ENCODE measurements at places on chromosomes 12 and 14.
A peak's percentile ranks its signal among the peaks of the same experiment; 100 is the strongest.

DNA sequence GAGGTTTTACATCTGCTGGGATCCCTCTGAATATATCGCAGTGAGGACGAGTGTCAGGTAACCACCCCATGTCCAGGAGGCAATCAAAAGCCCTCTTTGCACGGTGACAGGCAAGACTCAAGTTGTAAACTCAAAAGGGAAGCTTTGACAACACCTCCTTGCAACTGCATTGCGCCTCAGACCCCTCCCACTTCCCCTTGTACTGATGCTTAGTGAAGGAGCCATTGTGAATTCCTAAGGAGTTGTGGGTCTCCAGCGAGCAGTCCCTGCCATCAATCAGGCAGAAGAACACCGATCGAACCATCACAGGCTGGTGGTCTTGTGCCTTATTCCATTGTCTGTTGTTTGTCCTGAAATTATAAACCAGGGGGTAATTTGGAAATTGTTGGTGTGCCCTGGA lies 112.6 kb downstream of the CCDC60 start:
- no peak for DNase-seq

DNA sequence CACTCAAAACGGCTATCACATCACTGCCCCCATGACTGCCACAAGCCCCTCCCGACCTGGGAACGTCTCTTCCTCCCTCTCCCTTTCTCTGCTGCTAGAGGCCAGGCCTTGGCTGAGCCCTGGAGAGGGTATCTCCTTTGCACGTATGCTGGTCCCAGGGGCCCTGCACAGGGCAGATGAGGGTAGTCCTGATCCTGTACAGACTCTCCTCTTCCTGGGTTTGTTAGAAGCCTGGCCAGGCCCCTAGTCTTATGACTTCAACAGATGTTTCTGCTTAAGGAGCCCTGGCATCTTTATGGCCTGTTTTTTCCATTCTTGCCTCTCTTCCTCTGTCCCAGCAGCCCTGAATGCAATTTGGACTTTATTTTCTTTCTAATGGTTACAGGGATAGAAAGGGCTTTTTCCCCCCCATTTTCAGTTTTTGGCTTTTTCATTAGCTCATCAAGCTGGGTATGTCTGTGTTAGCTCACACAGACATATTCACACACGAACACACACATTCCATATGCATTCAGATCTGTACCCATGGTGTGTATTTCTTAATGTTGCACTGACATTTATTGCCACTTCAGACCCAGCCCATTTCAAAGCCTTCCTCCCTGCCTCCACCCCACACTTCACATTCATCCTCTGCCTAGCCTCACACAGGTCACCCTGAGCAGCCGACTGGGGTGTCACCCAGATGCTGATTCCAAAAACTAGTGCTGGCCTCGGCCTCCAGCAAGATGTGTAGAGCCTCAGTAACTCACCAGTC lies 203.2 kb downstream of the ZFP36L1 start:
- DNase-seq = no peak

DNA sequence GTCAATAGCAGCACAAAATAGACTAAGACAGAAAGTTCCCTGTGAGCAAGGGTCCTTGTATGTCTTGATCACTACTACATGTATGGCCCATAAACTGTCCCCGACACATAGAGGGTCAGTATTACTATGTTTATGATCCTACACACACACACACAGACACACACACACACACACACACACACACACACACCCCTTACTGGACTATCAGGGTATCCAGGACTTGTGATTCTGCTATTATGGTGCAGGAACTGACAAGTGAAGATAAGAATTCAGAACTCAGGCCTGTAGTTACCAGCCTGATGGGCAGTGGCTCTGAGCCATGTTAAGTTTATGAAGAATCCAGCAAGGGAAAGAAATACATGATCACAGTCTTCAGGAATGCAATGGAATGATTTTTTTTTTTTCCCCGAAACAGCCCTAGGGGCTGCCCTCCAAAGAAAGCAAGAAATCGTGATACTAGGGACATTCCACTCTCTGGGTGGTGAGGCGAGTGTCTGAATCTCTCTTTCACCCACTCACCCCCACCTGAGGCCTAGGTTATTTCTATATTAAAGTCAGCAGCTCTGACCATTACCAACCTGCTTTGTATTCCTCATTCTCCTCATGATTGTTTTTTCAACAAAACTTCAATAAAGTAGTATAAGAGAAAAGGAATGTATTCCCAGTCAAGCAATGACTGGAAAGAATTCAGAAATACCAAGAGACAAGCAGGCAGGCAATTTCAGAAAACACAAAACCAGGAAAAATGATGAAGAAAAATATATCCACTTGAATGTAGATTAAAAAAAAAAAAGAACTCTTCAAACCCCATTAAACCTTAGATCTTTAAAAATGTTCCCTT lies 105.8 kb downstream of the AVPR1A start:
- no peak for DNase-seq

DNA sequence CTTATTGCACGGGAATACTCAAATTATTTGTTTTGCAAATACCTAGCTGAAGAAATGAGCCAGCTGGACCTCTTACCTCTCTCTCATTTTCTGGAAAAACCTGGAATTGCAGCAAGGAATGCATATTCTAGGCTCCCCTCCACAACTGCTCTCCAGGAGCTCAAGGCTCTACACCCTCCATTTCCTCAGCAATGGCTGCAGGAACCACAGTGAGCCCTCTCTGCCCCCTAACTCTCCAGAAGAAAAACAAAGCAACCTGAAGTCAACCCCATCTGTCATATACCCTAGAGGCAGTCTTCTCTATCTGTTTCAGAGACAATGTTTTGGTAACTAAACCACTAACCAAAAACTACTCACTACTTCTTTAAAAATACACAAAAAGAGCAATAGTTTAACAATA lies 221.6 kb downstream of the SLC25A21 start:
- no peak for DNase-seq

- DNase-seq = no peak
Measured at GRCh38 chr14:36226164-36226563, 49.6 kb upstream of the PTCSC3 start.

GRCh38 chr12:71748081-71748850 lies 6.4 kb upstream of the RAB21 start:
- no peak for DNase-seq

DNA sequence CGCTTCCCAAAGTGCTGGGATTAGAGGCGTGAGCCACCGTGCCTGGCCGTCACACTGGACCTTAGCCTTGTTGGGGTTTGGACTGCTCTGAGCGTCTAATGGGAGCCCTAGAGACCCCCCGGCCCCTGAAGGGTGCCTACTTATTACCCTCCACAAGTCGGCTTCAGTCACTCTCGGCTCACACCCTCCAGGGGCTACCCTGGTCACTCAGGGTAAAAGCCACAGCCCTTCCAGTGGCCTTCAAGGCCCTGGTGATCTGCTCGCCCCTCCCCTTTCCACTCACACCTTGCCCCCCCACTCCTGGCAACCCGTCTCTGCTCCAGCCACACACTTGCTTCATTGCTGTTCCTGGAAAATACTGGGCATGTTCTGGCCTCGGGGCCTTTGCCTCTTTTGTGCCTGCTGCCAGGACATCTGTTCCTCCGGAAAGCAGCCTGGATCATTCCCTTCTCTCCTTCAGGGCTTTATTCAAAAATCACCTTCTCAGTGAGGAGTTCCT lies 3.6 kb upstream of the MORN3 start:
- no peak for DNase-seq

- no peak for DNase-seq
Measured at GRCh38 chr12:111238075-111238734, 130.7 kb downstream of the PHETA1 start.

GRCh38 chr12:68240079-68240478 lies 13.3 kb downstream of the IL22 start:
- no peak for DNase-seq

DNA sequence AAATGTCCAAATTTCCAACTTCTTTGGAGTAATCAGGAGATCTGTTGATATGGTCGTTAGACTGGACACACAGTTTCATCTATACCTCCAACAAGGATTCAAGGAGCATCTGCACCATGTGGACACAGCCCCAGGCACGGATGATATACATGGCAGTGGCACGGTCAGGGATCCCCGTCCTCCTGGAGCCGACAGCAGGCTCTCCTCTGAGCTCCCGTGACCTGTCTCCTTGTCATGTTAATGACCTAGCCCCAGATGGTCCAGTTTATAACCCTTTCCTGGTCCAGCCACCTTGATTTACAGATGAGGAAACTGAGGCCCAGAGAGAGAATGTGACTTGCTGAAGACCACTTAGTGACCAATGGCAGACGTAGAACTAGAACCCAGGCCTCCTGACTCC lies 16.5 kb upstream of the SERPINA4 start:
- DNase-seq = no peak

DNA sequence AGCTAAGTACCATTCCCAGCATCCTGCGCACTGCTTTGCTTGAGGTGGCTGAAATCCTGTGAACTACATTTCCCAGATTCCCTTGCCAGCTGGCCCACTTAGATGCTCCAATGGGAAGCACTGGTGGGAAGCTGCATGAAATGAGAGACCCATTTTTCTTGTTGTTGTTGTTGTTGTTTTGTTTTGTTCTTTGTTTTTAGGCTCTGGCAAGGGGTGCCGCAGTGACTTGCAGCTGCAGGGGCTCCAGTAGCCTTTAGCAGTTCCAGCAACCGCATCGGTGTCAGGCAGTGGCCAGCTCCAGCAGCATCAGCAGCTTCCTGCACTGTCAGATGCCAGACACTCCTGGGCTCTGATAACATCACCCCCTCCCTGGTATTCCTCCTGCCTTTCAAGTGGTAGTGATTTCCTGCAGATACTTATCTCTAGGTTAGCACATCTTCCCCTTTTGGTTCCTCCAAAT lies 8.8 kb upstream of the EGLN3 start:
- DNase-seq = peak; percentile 77

DNA sequence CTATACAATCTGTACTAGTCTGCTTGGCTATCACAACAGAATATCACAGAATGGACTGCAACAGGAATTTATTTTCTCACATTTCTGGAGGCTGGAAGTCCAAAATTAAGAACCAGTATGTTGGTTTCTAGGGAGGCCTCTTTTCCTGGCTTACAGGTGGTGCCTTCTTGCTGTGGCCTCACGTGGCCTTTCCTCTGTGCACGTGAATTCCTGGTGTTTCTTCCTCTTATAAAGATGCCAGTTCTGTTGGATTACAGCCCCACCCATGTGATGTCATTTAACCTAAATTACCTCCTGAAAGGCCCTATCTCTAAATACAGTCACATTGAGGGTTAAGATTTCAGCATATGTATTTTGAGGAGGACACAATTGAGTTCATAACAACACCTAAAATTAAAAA lies 32.1 kb upstream of the C2CD5 start:
- no peak for DNase-seq

- no peak for DNase-seq
Measured at GRCh38 chr14:104785708-104786080, 9.9 kb downstream of the AKT1 start.

- DNase-seq = no peak
Measured at GRCh38 chr12:28172434-28173030, 17.7 kb upstream of the CCDC91 start.

DNA sequence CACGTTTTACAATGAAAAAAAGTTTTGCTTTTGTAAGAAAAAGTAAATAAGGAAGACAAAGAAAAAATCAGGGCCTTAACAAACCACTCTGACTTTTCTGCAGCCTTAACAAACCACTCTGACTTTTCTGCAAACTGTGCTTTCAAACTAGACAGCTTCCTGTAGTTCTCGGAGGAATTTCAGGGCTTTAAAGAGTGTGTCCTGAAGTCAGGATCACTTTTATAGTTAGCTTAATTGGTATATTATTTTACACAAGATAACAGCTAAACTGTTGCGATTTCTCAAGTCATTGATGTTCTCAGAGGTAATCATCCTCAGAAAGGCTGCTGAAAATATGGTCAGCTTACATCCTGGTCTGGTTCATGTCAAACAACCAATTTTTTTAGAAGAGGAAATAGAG lies 42.2 kb downstream of the TMEM117 start:
- DNase-seq = no peak

- no peak for DNase-seq
Measured at GRCh38 chr14:68284333-68284732, 464.8 kb downstream of the RAD51B start.

DNA sequence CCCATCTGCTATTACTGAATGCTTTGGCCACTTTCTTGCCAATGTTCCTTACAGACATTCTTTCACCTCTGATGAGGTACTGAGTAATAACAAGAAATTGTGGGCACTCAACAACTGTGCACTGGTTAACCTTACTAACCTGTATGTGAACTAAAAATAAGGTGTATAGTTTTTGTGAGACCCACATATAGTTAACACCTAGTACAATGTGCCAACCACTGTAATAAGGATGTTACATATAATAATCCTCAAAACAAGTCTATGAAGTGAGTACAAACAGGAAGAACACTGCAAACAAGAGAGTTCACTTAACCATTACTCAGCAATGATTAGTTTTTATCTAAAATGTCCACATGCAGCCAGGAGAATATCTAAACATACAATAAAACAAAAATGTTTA lies 4.5 kb downstream of the DDHD1 start:
- no peak for DNase-seq

DNA sequence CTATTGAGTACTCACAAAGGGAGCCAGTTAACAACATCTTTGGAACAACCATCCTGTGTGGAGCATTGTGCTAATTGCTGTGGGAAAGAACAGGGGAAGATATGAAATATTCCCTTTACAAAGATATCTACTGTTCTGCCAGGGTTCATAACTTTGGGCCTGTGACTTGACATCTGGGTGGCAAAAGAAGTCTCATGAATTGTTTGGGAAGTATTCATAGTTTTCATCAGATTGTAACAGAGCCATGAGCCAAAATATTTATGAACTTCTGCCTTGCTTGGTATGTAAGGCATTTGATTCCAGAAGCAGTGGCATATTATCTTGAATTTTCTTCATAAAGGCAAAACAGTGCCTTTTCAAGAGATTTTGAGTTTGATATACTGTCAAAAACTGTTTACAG lies 816.2 kb downstream of the DIO2 start:
- DNase-seq = no peak

- DNase-seq = peak; percentile 59
Measured at GRCh38 chr14:104600141-104600643, 4.4 kb downstream of the TMEM179 start.

- no peak for DNase-seq
Measured at GRCh38 chr12:53928054-53928835, 10.4 kb upstream of the HOXC13 start.
